ENCODE measurements at places on chromosomes 11 and 22. TPM values are rescaled to one million over a fixed set of nuclear protein-coding genes. Genes with fewer than 3 reads are reported as not detected.

The C11orf21 gene
- total RNA-seq: 1.5 TPM

The PARVG gene
- 0.04 TPM for total RNA-seq

The THY1 gene
- 191 TPM for total RNA-seq

The ACP2 gene
- total RNA-seq: 21.6 TPM

The PAMR1 gene
- 0.06 TPM for total RNA-seq

The CALCA gene
- total RNA-seq: 0.14 TPM

The TMEM25 gene
- total RNA-seq: 8.9 TPM

The ZNF280A gene
- total RNA-seq: 0.18 TPM

The SNX32 gene
- not detected for total RNA-seq

The MPPED2 gene
- total RNA-seq: 1.8 TPM
